Esophagus squamous epithelium (tissue), 5 donors: ENCODE measurements at places on chromosomes 7 and 10.

- DNase-seq, result no peak
Observed at GRCh38 chr7:38542156-38542555, 89.0 kb downstream of the AMPH start.

DNA sequence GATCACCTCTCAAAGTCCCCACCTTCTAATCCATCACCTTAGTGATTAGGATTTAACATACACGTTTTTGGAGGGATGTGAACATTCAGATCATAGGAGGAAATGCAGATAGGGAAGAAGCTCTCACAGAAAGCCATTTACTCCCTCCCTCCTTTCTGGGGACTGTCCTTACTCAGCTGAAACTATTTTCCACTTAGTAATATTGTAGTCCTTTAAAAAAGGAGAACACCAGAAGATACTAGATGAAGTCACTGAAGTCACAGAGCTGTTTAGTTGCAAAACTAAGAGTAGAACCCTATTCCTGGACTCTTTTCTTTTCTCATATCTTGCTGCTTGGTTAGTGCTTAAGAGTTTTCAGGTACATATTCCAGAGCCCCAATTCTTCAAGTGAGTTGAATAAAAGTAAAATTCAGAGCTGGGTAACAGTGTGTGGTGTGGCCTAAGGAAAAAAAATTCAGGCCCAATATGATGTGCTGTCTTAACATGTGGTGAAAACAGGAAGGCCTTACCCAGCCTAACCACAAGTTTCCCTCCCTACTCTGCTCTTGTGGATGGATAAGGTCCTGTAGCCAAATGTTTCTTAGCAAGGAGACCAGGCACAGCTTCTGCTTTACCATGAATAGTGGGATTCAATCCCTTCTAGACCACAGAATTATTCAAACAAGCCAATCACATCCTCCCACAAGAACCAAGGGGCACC lies 135.7 kb downstream of the INHBA start:
- no peak for DNase-seq

GRCh38 chr7:36871863-36872262 lies 147.6 kb upstream of the AOAH start:
- DNase-seq, result no peak

- no peak for DNase-seq
Observed at GRCh38 chr7:134710854-134711624, 64.4 kb downstream of the BPGM start.
